Stomach (tissue), 19 donors: ENCODE measurements at places on chromosomes 3 and 15. TPM values are rescaled to one million over a fixed set of nuclear protein-coding genes. Genes with fewer than 3 reads are reported as not detected.

AHSG gene
- polyA plus RNA-seq: not detected

SKOR1 gene
- 0.46 TPM for polyA plus RNA-seq

DLEC1 gene
- polyA plus RNA-seq: 0.12 TPM

CCR1 gene
- polyA plus RNA-seq: 2.6 TPM

CDCP1 gene
- polyA plus RNA-seq: 4.1 TPM

C2CD4B gene
- 13.1 TPM for polyA plus RNA-seq

GOLGA8S gene
- 0.08 TPM for polyA plus RNA-seq

ACAA1 gene
- polyA plus RNA-seq: 60.9 TPM

ABI3BP gene
- 2.6 TPM for polyA plus RNA-seq

COL6A6 gene
- polyA plus RNA-seq: not detected

SERPINI2 gene
- polyA plus RNA-seq: 1.1 TPM

GOLGA8G gene
- 0.03 TPM for polyA plus RNA-seq

ATRIP gene
- polyA plus RNA-seq: 2.9 TPM

CPN2 gene
- polyA plus RNA-seq: not detected

C15orf62 gene
- polyA plus RNA-seq: 4.5 TPM

DPPA2 gene
- not detected for polyA plus RNA-seq

GNAT1 gene
- not detected for polyA plus RNA-seq

DNAJB11 gene
- polyA plus RNA-seq: 33.9 TPM

IMPG2 gene
- polyA plus RNA-seq: not detected

TRH gene
- not detected for polyA plus RNA-seq

LRRN1 gene
- 0.20 TPM for polyA plus RNA-seq

EOMES gene
- polyA plus RNA-seq: not detected
